Stimulated activated CD4-positive, alpha-beta T cell treated with anti-CD3 and anti-CD28 coated beads, Interleukin-15, amount 100 ng/mL, for 48 hours (primary cell): ENCODE measurements at places on chromosomes 4 and X.

DNA sequence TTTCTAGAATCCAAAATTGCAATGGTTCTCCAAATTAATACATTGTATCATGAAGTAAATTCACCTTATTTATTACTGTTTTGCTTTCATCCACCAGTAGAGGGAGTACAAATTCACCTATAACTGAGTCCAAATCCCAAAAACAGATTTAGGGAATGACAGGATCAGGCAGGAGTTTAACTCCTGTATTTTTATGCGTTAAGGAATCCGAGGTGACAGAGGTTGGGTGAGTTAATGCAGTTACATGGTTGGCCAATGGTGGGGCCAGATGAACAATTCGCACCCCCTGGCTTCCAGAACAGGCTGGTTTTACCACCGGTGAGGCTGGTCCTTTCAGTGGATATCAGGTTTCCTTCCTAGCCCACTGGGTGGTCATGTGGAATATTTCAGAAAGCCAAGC, 82.4 kb downstream of the MTNR1A start:
- DNase-seq, result no peak

DNA sequence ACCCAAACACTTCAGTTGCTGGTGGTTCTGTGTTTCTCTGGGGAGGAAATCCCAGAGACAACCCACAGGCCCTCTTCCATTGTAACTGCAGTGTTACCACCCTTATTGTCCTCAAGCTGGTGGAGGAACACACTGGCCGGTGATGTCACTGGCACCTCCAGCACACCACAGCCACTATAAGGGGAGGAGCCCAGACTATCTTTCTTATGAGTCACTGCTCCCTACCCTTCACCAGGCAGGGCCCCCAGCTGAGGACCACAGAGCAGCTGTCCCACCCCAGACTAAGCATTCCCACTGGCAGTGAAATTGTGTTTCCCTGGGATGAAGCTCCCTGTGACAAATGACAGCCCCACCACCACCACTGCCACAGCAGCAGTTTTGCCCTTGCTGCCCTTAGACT, 171.8 kb upstream of the FGF16 start:
- DNase-seq, result no peak

- DNase-seq, result no peak
Observed at GRCh38 chrX:81957900-81958545, 756.1 kb downstream of the SH3BGRL start.

DNA sequence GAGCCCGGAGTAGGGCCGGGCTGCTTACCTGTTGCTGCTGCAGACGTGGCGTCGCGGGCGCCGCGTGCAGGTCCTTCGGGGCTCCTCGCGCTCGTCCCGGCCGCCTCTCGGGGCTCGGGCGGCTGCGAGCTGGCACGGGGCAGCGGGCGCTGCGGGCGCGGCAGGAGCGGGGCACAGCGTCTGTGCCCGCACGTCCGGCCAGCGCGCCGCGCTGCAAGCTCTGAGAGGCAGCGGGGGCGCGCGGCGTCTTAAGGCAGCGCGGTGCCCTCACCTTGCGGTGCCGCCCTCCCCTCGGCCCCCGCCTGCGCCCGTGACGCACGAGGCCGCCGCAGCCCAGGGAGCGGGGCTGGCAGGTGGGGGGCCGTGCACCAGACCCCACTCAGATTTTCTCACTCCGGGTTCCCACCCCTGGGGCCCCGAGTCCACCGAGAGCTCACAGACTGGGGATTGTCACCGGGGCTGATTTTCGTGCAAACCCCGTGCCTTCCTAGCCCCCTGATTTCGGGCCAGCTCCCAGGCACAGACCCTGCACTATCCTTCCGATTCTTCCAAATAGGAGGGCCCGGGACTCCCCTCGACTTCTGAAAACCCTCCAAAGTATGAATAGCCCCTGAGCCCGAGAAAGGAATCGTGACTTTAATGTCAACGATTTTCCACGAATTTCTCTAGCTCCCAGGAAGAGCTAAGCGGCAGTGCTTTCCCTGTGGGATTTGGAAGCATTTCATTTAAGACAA, at the start of gene GPR101:
GPR101 (minus strand) TSS at position 222 of the 734 bp plus-strand sequence. CDS start 2,321 bp downstream, outside the sequence.
- DNase-seq, result no peak

DNA sequence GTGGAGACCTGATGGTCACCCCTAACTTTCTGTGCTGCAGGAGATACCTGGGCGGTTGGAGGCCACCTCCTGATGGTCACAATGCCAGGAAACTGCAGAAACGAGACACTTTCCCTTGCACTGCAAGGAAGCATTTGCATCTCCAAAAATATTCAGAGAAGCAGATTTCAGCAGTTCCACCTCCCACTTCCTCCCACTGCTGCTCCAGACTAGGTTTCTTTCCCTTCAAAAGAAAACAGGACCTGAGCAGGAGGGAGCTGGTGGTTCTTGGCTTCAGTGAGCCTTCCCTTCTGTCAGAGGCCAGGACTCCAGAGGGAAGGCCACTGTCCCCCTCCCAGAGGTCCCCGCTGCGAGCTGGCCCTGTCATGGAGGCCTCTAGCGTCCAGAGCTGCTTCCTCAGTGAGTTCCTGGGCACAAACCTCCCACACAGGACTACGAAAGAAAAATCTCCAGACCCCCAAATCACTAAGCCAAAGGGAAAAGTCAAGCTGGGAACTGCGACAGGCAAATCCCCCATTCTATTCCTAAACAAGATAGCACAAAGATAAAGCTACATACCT, 35.9 kb downstream of the GPM6B start:
- no peak for DNase-seq

- DNase-seq, result no peak
Observed at GRCh38 chr4:76657443-76657842, 222.4 kb downstream of the SHROOM3 start.

DNA sequence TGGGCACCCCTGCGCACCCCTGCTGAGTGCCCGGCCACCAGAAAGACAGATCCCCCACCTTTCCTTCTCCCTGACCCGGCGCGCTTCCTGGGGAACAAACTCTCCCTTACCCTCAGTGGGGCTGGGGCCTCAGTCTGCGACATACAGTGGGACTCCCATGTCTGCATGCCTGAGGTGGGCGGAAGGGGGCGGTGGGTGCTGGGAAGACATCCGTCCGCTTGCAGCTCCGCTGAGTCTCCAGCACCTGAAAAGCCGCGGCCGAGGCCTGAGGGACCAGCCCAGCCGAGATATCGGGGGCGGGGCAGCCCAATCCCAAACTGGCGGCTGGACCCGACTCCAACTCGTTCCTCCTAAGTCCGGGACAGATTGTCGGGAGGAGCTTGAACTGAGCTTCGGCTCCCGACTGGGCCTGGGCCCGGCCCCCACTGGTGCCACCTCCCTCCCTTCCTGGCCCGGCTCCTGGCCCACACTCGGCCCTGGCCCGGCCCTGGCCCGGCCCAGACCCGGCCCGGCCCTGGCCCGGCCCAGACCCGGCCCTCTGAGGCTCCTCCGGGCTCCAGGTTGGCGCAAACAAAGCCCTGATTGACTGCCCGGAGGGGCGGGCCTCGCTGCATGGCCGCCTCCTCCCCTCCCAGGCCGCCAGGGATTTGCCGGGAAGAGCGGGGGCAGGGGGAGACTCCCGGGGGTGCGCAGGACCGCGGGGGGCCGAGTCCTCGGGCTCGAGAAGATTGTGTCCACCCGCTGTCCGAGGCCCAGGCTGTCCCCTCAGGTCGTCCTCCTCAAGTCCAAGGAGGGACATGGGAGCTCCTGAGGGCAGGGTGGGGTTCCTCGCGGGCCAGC, 877 bp upstream of the SLC16A2 start:
- no peak for DNase-seq

DNA sequence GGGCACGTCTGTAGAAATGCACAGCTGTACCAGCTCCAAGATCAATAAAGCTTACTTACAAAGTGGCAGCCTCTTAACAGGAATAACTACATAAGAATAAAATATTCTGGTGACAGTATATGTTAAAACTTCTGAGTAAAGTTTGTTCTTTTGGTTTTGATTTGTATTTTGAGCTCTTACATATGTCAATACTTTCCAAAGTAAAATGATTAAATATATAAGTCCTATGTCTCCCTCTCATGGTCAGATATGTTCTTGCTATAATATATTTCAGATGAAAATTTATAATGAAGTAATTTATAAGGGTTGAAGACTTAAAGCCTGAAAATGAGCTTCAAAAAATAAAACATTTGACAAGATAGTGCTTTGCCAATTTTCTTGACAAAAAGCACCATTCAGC, 254.4 kb downstream of the NPFFR2 start:
- DNase-seq, result no peak

DNA sequence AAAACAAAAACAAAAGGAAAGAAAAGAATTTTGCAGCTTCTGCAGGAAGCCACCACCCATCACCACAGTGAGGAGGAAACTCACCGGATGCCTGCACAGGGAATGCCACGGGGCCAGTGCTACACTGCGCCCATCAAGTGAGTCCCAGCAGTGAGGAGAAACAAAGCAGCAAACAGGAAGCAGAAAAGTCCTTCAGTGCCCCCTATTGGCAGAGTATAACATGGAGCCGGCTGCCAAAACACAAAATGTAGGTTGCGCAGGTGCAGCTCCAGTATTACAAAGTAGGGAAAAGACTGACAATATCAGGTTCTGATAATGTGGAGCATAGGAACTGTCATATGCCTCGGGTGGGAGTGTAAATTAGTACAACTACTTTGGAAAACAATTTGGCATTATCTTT, 23.3 kb upstream of the SCML2 start:
- peak; percentile 8 for DNase-seq

DNA sequence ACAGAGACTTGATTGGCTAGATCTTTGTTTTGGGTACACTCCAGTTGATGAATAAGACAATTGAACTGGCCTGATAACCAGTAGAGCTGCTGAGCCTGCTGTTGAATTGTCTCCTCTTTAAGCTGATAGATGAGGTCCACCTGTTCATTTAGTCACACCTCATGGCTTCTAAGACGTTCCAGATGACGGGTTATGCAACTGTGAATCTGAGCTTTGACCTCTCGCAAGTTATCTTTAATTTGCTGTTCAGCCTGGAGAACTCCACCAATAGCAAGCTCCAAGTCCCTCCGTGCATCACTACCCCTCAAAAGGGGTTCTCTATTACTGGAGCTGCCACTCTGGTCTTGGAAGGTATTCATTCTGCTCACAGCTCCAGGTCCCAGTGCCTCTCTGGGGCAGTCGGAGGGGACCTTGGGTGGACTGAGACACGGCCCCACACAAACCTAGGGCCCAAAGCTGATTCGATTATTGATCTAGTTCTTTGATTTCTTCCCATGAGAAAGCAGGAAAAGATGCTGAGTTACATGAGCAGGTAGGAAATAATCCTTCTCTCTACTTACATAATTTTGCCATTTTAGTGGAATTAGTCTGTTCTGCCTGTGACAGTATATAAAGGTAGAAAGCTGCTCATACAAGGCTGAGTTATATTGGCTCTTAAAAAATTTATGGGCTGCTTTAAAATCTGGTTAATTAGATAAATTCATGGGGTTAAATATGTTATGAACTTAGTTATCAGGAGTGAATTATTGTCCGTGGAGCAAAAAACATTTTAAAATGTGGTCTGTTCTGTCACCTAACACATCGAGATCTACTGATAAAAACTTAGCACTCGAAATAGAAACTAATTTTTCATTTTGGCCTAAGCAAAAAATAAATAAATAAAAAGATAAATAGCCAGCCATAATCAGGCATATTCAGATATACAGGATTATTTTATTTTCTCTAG, 6.8 kb downstream of the MMAA start:
- DNase-seq, result no peak

- no peak for DNase-seq
Observed at GRCh38 chr4:126779436-126780166, 853.2 kb upstream of the INTU start.

DNA sequence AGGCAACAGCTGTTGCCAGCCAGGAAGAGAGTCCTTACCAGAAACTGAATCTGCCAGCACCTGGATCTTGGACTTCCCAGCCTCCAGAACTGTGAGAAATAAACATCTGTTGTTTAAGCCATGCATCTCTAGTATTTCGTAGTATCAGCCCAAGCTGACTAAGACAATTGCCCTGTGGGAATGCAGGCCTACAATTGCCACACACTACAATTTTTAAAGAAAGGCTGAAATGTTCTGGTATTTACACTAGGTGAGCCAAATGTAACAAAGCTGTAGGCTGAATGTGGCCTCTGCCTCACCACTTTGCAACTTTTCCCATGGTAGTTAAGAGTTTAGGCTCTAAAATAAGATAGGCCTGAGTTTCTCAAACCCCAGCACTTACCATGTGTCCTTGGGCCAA, 59.1 kb downstream of the SPATA18 start:
- DNase-seq, result no peak

- DNase-seq, result no peak
Observed at GRCh38 chr4:41967392-41967791, 14.2 kb upstream of the DCAF4L1 start.

GRCh38 chr4:152971053-152971452, 34.9 kb downstream of the FHDC1 start:
- no peak for DNase-seq

- no peak for DNase-seq
Observed at GRCh38 chr4:76665153-76665552, 230.1 kb downstream of the SHROOM3 start.

DNA sequence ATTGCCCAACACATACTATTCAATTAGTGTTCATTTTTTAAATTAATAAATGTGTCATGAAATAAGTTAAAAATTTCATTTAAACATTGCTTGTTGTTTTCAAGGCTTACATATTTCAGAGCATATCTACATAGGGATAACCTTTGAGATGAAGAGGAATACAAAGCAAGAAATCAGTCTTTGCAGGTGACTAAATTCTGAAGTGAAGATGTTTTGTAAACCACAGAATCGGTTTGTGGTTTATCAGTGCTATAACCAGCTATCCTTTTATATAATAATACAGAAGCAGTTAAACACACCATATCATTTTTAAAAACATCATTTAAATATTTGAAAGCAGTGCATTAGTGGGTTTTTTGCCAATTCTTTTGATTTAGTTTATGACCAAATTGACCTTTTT, 26.9 kb downstream of the FAM241A start:
- no peak for DNase-seq

DNA sequence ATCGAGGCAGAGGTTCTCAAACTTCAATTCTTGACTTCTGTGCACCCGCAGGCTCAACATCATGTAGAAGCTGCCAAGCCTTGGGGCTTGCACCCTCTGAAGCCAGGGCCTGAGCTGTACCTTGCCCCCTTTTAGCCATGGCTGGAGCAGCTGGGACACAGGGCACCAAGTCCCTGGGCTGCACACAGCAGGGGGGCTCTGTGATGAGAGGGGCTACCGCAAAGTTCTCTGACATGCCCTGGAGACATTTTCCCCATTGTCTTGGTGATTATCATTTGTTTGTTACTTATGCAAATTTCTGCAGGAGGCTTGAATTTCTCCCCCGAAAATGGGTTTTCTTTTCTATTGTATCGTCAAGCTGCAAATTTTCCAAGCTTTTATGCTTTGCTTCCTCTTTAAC, 4.9 kb upstream of the MAGEB17 start:
- DNase-seq, result no peak

DNA sequence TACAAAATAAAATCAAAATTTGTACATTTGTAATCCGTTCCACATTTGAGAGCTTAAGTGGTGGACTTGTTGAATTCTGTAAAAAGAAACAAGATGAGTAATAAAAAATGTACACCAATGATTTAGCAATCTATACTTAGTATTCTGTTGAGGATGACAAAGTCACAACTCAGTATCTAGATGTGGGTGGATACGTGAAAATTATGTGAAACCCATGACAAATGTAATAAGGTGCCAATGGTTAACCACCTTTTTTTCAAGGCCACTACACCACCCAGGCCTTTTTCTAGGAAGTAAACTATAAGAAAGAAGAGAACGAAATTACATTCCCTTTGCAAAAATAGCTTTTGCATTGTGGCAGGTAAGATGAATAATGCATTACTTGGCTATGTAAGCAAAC, 77.0 kb downstream of the ATP8A1 start:
- DNase-seq, result no peak
